ENCODE measurements at places on chromosomes 1 and 21.

DNA sequence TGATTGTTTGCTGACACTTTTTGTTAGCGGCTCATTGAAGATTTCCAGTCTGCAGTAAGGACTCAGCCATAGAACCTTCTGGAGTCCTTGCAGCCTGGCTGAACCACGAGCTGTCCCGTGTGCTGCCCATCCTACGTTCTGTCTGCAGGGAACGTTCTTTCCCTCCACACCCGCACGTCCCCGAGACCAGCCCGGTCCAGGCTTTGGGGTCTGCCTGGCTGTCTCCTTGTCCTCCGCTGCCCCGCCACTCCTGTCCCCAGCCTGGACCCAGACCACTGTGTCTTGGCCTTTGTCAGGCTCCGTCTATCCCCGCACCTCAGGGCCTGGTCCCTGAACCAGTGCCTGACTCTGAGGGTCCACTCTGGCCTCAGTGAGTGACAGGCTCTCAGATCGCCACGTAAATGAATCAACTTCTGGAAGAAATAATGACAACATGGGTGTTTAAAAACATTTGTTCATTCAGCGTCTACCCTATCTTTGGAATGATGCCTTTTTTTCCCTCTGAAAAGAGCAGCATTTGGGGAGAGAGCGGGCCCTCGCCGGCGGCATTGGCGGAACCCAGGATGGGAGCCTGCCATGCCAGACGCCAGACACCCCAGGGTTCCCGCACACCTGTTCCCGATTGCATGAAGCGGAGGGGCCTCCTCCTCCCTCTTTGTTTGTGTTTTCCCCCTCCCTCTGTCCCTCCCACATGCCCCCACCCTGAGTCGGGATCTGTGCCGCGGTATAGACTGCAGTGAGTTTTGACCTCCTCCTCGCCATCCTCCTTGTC is 43.9 kb upstream of the C1orf174 start:
- no peak for DNase-seq

- DNase-seq: peak; percentile 62
Observed at GRCh38 chr1:204258213-204259115, 44.7 kb upstream of the GOLT1A start.

DNA sequence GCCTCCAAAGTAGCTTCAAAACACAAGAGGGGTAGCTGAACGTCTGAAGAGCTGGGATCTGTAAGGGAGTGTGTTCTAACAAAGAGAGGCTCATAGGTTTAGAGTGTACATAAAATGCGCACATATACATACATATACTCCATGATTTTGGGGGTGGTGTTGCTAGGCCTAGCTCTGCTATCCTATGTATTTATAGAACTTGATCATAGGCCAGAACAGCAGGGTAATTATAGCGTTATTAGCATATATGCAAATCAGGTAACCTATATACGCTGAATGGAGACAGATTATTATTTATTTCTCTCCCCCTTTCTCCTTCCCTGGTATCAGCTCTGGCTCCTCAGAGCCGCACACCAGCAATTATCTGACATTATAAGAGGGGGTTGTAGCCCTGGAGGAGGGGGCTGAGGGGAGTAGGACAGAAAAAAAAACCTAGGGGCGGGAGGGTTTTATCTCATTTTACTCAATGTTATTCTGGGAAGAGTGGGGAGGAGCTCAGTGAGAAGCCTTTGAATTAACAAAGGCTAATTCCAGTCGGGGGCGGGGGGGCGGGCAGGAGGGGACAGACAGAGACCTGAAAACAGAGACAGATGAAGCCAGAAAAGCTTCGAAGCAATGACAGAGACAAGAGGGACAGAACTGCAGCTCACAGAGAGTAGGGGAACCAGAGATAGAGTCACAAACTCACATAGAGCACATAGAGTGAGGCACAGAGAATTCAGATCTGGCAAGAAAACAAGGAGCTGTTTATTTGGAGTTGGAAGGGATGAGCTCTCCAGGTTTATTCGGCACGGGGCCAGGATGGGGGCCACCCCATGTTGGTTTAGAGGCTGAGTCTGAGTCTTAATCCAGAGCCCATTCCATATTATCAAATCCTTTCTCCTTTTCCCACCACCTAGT is 63.0 kb downstream of the RHBG start:
- DNase-seq: no peak

GRCh38 chr1:176854121-176854520 is 310.4 kb downstream of the ASTN1 start:
- no peak for DNase-seq

GRCh38 chr1:115545791-115546733 is 95.7 kb upstream of the VANGL1 start:
- peak; percentile 13 for DNase-seq

- peak; percentile 77 for DNase-seq
Observed at GRCh38 chr1:87151500-87152421, 176.9 kb upstream of the LMO4 start.

GRCh38 chr1:77605246-77606026 is 77.0 kb downstream of the ZZZ3 start:
- no peak for DNase-seq

DNA sequence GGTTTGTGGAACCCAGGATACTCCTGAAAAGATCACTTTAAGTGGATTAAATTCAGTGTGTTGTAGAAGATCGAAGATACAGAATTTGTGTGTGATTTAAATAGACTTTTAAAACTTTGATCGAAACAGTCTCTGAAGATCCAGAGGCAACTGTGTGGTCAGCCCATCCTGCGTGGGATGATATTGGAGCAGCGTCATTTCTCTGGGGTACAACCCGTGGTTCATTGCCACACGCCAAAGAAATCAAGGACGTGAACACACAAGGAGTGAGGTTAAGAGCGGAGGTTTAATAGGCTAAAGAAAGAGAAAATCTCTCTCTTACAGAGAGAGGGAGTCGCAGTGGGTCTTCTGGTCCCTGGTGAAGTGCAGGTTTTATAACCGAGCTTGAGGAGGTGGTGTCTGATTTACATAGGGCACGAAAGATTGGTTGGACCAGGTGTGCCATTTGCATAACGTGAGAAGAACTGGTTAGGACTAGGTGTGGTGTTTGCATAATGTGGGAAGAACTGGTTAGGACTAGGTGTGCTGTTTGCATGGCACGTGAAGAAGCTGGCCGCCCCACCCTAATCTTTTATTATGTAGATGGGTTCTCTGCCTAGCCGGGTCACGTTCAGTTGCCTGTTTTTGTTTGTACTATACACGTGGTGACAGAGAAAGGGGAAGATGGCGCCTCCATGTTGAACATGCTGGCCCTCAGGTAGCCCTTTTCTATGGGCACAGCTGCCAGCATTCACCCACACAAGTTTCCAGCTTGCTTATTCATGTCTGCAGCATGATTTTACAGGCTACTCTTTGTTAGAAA is 82.3 kb downstream of the ADSS2 start:
- DNase-seq: no peak

DNA sequence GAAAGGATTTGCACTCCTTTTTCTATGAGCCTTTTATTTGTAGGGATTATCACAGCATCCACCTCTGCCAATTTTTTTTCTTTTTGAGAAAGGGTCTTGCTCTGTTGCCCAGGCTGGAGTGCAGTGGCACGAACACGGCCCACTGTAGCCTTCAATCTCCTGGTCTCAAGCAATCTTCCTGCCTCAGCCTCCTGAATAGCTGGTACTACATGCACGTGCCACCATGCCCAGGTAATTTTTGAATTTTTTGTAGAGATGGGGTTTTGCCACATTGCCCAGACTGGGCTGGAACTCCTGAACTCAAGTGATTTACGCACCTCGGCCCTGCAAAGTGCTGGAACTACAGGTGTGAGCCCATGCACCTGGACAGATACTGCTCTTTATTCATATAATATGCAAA is 2.1 kb downstream of the SAMSN1 start:
- no peak for DNase-seq

DNA sequence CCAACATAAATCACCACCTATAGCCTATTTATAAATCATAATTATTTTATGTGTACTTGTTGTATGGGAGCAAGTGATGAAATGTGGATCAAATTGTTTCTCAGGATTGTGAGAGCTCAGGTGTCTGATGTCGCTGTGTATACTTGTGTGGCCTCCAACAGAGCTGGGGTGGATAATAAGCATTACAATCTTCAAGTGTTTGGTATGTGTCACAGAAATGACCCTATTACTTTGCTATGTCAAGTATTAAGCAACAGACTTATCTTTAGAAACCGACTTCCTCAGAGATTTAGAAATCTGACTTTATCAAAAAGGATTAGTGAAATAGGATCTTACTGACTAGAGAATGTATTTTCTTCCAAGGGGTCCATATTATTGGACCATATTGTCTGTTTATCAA is 280.9 kb downstream of the TPR start:
- no peak for DNase-seq

- no peak for DNase-seq
Observed at GRCh38 chr21:36184545-36184944, 27.9 kb downstream of the DOP1B start.

DNA sequence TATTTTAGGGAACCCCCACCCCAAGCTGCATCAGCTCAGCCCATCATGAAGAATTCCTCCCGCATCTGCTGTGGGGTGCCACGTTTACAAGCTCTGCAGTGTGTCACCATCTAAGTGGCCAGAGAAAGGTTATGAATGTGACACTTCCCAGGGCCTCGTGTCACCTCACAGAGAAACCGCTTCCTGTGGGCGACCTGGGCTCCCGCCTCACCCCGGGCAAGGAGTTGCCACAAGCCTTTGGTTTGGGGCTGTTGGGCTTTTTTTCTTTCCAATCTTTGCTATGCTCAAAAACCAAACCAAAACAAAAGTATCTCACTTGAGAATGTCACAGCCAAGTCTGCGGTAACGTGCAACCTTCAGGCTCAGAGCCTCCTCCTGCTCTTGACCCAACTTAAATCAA is 82.1 kb upstream of the ARHGEF16 start:
- no peak for DNase-seq

- DNase-seq: no peak
Observed at GRCh38 chr1:214557952-214558735, 6.7 kb upstream of the PTPN14 start.

DNA sequence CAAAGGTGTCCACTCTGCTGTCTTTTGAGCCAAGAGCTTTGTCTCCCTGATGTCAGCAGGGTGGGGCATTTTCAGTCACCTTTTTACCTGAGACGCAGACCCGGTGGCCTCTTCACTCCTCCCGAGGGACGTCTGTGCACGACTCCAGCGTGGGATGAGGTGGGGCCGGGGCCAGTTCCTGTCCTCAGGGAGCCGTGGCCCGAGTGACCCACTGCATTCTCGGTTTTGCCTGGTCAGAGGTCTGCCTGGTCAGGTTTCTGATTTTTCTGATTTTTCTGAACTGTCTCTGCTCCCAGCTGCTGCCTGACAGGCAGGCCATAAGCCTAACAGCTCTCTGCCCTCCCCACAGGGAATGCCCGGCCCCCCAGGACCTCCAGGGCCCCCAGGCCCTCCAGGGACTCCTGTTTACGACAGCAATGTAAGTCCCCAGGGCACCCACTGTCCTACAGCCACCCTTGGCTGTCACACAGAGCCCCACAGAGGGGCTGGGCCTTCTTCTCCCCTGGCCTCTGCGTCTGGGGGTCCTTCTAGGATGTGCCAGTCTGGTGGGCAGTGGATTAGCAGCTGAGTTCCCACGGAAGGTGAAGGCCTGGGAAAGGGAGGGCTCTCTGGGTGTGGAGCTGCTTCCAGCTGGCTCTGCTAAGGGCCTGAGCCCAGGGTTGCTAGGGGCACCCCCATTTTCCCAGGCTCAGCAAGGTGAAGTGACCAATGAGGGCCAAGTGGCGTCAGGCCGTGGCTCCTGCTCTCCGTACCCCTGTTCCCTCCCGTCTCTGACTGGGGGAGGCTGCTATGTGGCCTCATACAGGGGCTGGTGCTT is 45.9 kb downstream of the SLC19A1 start:
- DNase-seq: no peak

DNA sequence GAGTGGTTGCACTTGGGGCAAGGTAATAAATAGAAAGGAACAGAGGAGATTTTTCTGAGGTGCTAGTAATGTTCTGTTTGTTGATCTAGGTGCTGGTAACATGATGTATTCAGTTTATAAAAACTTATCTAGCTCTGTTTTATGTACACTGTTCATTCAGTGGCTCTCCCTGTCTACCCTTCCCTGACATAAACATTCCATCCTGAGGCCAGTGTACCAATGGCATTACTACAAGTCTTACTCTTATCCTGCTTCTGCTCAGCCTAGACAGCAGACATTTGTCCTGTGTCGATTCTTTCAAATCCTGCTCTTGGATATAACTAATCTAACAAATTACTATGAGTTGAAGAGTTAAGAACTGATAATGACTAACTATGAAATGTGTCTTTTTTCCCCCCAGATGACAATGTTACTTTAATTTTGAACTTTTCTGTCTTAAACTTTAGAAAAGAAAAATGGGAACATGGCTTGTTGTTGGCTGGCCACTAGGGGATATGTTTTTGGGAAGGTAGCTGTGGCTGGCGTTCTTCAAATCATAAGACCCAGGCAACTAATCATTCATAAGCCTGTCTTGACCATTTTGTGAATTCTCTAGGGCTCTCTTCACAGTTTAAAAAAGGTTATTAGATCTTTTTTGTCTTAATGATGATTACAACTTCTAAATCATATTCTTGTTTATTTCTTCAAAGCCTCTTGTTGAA is 390.9 kb downstream of the PBX1 start:
- DNase-seq: no peak

DNA sequence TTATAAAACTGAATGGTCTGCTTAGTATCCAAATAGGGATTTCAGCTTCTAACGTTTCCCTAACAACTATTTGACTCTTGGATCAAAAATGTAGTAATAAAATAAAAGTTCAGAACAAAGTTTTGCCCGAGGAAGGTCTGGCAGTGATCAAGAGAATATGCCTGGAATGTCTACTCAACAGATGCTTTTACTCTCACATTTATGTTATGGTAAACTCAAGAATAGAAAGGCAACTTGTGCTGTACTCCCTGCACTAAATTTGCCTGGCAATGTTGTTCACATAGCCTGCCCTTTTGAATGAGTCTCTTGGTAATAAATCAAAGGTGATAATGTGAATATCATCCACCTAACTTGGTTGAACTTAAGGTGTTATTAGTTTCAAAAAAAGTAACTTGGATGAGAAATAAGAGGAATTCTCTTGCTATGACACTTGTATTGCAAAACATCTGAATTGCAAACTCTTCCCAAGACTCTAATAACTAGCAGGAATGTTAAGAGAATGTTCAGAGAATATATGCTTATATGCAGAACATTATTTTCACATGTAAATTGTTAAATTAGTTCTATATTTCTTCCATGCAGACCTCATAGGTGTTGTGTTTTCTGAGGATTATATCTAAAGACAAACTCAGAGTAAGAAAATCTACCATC is 215.8 kb downstream of the COL24A1 start:
- no peak for DNase-seq

DNA sequence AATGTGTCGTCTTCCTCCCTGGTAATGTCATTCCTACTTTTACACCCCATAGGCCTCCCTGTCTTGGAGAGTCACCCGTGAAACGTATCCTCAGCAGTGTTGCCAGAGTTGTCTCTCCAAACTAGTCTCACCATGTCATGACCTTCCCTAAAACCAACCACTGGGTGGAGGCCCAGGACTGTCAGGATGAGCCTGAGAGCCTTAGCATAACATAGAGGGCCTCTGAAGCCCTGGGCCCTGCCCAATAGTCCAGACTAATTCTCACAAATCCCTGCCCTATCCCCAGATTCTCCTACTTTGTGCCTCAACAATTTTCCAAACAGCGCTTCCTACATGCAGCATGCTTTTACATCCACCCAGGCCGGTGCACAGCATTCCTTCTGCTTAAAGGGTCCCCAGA is 29.3 kb upstream of the HSD3B1 start:
- DNase-seq: no peak

Data from neural crest cell (in vitro differentiated cells).